ENCODE measurements at places on chromosomes 1 and 21.

DNA sequence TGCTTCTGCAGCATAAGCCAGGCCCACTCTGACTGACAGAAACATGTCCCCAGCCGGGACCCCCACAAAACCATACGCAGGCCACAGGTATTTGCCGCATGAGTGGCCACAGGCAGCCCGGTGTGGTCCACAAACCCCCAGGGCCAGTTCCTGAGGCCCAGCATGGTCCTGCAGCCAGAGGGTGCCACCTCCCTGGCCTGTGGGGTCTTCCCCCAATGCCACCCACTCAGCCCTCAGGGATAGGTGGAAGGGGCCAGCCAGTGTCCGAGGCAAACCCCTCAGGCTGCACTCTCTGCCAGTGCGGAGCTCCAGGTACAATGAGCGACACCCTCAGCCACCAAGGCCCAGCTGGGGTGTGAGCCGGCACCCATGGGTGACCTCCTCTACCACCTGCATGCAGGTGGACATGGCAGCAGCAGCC is 43.5 kb downstream of the UBE2G2 start:
- no peak for DNase-seq

DNA sequence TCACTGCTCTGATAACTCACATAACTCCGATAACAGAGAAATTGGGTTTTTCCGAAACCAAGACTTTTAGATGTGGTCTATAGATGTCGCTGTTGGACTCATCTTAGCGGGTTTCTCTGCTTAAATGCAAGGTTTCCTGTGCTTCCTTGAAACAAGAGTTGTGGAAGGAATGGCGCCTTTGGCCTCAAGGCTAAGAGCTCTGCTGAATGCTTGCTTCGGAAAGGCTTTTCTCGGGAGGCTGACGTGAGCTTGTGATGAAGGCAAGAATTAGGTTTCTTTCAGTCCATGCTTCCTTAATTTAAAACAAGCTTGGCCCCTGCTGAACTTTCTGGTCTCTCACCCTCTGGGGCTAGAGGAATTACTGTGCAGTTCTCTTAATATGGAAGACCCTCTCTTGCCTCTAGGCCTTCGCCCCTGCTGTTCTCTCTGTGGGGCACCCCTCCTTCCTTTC is 113.5 kb downstream of the MAP3K21 start:
- DNase-seq, result no peak

DNA sequence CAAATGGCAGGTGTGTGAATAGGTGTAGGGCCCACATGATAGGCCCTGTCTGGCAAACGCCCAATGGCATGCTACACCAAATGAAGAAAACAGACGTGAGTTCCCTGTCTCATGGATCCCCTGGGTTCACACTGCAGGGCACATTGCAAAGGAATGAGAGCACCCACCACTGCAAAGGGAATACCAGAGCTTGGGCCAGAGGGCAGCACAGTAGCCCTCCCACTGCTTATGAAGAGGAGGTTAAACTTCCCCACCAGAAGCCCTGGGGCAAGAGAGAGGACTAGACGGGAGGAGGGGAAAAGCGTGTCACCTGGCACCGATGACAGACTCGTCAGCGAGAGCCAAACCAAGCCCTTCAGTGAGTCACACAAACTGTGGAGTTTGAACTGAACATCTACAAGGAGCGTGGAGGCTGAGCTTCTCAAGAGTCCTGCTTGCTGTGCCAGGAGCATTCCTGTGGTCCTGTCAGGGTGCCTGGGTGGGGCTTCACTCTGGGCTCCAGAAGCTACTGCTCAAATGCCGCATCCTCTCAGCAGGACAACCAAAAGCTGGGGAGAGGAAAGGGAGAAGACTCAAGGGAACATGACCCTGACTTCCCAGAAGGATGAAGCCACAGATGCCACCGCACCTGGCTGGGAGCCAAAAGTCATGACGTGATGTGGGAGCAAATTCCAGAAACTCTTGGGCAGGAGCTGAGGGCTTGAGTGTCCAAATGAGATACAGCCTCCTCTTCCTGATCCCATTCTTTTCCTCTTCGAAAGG is 61.1 kb downstream of the TOMM20 start:
- peak; percentile 93 for DNase-seq

DNA sequence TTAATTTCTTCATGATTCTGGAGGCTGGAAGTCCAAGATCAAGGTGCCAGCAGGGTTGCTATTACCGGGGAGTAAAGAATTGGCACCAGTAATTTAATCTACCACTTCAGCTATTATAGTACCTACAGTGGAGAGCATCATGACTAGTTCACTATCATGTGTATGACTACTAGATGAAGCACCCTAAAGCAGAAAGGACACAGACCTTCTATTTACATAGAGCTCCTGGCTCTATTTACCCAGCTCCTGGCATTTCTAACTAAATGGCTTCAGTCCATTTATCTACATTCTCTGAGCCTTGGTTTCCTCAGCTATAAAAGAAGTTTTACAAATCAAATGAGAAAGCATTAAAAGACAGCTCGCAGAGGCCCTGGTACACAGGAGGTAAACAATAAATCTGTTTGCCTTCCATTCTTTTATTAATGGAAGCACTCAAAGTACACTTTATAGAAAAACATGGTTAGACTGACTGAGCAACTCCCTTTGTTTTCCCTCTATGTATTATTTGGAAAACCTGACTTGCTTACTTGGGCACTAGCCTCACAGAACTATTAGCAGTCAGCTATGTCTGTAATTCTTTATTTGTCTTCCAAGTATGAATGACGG is 203.0 kb downstream of the SLC35F3 start:
- DNase-seq, result no peak

- DNase-seq, result no peak
Observed at GRCh38 chr1:218771931-218772330, 401.7 kb upstream of the LYPLAL1 start.

DNA sequence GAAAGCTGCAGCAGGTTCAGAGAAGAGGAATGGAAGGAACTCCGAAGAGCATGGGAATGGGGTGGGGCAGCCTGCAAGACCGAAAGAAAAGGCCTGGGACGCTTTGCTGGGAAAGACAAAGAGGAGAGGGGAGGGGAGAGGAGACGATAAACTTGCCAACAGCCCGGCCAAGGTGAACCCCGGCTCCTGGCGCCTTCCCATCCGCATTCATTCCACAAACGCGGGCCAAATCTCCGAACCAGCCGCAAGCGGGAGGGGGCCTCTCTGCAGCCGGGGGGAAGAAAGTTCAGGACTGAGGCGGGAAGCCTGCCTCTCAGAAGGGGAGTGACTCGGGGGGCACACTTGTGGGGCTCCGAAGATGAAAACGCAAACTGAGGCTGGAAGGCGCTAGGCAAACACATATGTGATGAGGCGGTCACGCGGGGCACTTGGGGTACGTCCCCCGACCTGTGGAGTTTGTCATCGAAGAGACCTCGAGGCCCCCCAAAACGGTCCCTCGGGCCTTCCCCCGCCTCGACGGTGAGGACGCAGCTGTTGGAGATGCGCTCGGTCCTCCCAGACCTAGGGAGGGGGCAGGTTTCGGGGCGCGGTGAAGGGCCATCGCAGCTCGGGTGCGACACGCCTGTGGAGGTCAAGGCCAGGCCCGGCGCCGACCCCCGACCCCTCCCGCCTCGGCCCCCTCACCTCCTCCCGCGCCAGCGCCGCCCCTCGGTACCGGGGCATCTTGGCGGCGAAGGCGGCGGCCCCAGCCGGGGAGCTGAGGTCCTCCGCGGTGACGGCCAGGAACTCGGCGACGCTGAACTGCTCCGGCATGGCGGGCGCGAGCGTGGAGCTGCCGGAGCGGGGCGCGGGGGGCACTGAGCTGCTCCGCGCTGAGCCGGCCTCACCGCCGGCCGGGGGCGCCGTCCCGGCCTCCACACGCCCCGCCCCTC is at the start of gene ASAP3:
Gene ASAP3, minus strand, starts transcription at position 859 of the 932 bp plus-strand sequence. Its CDS starts 46 bp downstream, at position 813.
- DNase-seq, result peak; percentile 88

- no peak for DNase-seq
Observed at GRCh38 chr1:92374223-92374622, 75.4 kb downstream of the RPAP2 start.

- no peak for DNase-seq
Observed at GRCh38 chr1:38923607-38924006, 18.0 kb downstream of the RHBDL2 start.

- DNase-seq, result no peak
Observed at GRCh38 chr1:67838180-67838910, 5.1 kb upstream of the GNG12 start.

- DNase-seq, result peak; percentile 81
Observed at GRCh38 chr1:107669996-107670395, 295.0 kb downstream of the VAV3 start.

Data from lower leg skin (tissue), 4 donors.